ENCODE measurements at places on chromosomes 16 and 17.

GRCh38 chr17:30954046-30954830, 16.6 kb upstream of the RNF135 start:
- DNase-seq = no peak

- DNase-seq = no peak
Observed at GRCh38 chr16:84544031-84544773, 39.7 kb upstream of the MEAK7 start.

GRCh38 chr17:80992077-80992947, 671 bp downstream of the CHMP6 start:
- no peak for DNase-seq

GRCh38 chr16:11429823-11430222, 84.6 kb downstream of the RMI2 start:
- DNase-seq = no peak

DNA sequence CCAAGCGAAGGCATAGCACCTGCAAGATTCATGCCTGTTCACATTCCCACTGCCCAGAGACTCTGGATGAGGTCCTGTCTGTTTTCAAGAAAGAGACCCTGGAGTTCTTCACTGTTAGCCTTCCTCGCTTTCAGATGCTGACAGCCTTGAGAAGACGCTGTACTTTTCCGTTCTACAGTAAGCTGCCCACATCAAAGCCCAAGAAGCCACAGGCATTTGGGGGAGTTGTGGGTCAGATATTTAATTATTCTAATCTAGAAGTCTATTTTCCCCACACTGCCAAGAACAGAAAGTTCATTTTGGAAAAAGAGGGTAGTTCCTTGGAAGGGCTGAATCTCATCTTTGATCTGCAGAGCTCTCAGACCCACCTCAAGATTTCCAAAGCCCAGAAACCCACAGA, 127.9 kb downstream of the AXIN2 start:
- DNase-seq = no peak

GRCh38 chr17:8186446-8186786, 3.6 kb downstream of the BORCS6 start:
- no peak for DNase-seq

- DNase-seq = no peak
Observed at GRCh38 chr17:11326492-11326891, 85.5 kb downstream of the SHISA6 start.

GRCh38 chr16:27169511-27170071, 33.7 kb upstream of the KDM8 start:
- no peak for DNase-seq

DNA sequence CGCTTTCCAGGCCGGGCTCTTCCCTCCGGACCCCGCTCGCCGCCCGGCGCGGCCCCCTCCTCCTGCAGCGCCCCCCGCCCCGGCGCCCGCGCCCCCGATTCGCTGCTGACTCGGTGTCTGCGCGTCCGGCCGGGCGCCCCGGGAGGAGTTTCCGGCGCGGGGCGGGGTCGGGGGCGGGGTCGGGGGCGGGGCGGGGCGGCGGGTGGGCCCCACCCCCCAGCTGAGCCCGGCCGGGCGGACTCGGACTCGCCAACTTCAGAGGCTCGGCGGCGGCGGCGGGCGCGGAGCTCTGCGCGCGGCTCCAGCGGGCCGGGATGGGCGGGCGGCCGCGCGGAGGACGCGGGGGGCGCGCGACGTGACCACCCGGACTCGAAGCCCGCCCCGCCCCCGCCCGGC, at the start of gene METRNL:
TSS of gene METRNL (plus strand) at position 258 of the 396 bp plus-strand sequence. CDS start 207 bp downstream, outside the sequence.
- DNase-seq = no peak

GRCh38 chr16:35689764-35690163, 2230.4 kb downstream of the TP53TG3F start:
- no peak for DNase-seq

GRCh38 chr17:63998050-63998720, at the start of gene PRR29:
Gene PRR29 (plus strand): TSS chr17:63998351. CDS start chr17:63998365, 14 bp downstream.
- DNase-seq = no peak

DNA sequence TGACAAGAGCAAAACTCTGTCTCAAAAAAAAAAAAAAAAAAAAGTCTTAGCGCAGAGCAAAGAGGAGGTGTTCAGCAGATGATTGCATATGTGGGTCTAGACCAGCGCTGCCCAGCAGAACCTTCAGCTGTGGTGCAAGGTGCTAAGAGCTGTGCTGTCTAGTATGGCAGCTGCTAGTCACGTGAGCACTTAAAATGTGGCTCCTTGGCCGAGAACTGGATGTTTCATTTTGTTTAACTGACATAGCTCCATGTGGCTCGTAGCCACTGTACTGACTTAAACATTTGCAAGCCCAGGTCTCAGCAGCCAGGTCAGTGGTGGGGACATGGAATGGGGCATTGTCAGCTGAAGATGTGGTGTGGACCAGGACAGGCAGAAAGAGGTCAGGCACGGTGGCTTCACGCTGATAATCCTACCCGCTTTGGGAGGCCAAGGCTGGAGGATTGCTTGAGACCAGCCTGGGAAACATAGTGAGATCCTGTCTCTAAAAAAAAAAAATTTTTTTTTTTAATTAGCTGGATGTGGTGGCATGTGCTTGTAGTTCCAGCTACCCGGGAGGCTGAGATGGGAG, 9.2 kb downstream of the C1QTNF1 start:
- no peak for DNase-seq

DNA sequence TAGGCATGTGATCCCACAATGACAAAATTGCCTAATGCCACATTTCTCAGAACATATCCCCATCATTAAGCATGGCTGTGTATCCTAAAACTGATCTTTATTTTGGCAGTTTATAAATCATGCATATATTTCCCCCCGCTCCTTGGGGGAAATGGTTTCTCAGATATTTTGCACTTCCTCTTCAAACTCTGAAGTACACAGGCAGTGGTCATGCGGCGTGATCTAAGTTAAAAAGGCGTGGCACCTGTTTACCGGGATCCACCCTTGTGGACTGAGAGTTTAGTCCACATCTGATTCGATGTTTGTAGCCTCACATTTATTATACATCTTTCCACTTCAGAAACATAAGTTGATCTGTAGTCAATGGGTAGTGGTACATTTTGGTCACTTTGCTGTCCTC, 51.4 kb downstream of the USP10 start:
- no peak for DNase-seq

GRCh38 chr17:18224387-18225120, 881 bp upstream of the LLGL1 start:
- DNase-seq = no peak

GRCh38 chr17:245020-245419, 63.6 kb upstream of the DOC2B start:
- no peak for DNase-seq

GRCh38 chr17:44541884-44542581, 15.3 kb upstream of the FZD2 start:
- no peak for DNase-seq

DNA sequence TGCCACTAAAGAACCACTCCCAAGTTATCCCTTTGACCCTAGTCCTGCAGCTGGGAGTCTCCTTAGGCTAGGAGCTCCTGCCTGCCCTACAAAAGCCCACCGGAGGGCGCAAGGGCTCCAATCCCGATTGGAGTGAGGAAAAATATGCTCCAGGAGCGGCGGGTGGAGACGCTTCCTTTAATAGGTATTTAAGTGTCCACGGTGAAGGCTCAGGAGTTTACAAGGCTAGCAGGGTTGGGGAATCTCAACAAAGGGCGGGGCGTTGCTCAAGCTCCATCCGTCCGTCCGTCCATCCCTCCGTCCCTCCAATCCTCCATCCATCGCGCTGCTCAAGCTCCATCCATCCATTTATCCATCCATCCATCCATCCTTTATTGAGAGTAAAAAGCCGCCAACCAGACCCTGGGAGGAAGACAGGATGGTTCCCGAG, 556 bp upstream of the SPNS1 start:
- DNase-seq = no peak

DNA sequence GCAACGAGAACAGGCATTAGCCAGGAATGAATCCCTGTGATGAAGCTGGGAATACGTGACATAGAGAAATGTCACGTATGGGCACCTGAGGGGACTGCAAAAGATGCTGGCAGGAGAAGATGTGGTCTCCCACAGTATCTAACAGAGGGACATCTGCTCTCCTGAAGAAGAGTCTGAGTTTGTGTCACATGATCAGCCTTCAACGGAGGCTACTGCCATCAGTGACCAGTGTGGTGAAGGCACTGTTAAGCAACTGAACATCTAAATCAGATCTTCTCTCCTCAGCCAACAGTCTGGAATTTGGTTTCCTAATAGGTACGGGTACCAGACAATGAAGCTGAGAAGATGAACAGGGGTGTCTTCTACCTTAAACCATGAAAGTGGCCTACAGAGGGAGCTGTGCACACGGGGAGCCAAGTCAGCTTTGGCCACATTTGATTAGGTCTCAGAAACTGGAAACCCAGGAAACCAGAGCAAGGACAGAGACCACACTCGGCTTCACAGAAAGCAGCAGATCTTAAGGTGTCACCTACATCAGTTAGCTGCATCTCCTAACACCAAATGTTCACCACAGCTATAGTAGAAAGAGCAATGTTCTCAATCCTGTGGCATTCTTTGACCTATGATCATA, 41.8 kb downstream of the BRD7 start:
- DNase-seq = no peak

DNA sequence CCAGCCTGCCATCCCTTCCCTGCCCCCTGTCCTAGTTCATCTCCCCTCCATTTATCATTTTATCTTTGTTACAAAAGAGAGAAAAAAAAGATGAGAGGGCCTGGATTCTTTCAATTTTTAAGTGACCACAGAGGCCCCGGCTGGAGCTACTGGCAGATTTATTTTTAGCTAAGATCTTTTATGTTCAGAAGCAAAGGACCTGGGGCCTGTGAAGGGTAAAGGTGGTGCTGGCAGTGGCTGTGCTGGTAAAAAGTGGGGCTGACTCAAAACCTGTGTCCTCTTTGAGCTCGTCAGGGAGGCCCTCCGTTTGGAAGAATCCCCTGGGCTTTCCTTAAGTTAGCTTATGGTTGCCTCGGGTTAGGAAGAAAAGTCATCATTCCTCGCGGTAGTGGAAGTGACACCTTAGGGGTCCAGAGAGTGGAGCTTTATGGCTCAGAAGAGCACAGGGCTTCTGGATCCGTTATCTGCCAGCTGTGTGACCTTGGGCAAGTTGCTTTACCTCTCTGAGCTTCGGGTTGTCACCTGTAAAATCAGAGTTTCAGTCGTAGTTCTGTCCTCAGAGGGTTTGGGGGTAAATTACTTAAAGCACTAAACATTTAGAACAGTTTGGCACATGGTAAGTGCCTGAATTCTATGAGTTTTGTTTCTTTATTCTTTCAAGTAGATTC, 923.8 kb upstream of the EEF2KMT start:
- DNase-seq = no peak

DNA sequence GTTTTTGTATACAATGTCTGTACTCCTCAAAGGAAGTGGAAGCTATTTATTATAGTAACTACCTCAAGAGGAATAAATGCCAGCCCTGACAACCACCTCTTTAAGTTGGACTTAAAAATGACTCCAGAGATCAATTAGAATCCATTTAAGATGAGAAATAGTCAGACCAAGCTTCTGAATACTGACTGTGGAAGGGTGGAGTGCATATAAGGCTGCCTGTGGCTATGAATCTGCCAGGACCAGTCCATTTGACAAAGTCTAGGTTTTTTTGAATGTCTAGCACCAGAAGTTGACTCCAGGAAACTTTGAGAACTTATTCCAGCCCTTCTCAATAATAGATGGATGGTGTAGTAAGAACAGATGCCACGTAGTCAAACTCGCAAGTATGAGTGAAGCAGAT, 15.0 kb downstream of the OGFOD1 start:
- DNase-seq = no peak

GRCh38 chr16:63244631-63245030, 1208.4 kb upstream of the CDH8 start:
- DNase-seq = no peak

DNA sequence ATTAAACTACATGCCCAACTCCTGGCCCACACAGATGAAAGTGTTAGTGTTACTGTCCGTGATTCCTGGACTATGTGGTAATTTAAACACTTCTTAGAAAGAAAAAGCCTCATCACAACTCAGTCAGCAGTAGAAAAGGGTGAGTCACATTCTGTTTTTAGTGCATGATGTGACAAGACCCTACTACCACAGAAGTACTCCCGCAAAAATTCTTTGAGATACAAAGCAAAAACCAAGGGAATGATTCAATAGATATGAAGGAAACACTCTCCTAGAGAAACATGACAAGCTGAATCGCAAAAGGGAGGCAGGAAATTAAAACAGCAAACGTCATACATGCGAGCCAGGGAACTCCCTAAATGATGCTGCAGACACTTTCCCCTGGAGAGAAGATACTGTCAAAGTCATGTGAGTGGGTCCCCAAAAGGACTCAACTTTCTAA, 14.4 kb downstream of the SNN start:
- no peak for DNase-seq

GRCh38 chr16:59748531-59748930, 1014.4 kb upstream of the GOT2 start:
- no peak for DNase-seq

- no peak for DNase-seq
Observed at GRCh38 chr17:2801841-2802240, 5.6 kb downstream of the RAP1GAP2 start.
